ENCODE measurements at places on chromosomes 12 and 14. TPM values are rescaled to one million over a fixed set of nuclear protein-coding genes. Genes with fewer than 3 reads are reported as not detected.

TAS2R7 gene
- total RNA-seq: not detected

SDSL gene
- 3.8 TPM for total RNA-seq

KRT78 gene
- total RNA-seq: not detected

TMEM119 gene
- 21.1 TPM for total RNA-seq

PPP2R3C gene
- 36.6 TPM for total RNA-seq

- DNase-seq: no peak
- H3K4me3 ChIP-seq: no peak overlapping the region
- no peaks in the 10 kb centered on the region for H3K27me3 ChIP-seq
- H3K4me1 ChIP-seq: peaks cover 2% of the 10 kb centered on the region
Observed at GRCh38 chr12:70052931-70053497, 190.2 kb upstream of the CNOT2 start.
